ENCODE measurements at places on chromosomes 12 and 14.
A peak's percentile ranks its signal among the peaks of the same experiment; 100 is the strongest.

DNA sequence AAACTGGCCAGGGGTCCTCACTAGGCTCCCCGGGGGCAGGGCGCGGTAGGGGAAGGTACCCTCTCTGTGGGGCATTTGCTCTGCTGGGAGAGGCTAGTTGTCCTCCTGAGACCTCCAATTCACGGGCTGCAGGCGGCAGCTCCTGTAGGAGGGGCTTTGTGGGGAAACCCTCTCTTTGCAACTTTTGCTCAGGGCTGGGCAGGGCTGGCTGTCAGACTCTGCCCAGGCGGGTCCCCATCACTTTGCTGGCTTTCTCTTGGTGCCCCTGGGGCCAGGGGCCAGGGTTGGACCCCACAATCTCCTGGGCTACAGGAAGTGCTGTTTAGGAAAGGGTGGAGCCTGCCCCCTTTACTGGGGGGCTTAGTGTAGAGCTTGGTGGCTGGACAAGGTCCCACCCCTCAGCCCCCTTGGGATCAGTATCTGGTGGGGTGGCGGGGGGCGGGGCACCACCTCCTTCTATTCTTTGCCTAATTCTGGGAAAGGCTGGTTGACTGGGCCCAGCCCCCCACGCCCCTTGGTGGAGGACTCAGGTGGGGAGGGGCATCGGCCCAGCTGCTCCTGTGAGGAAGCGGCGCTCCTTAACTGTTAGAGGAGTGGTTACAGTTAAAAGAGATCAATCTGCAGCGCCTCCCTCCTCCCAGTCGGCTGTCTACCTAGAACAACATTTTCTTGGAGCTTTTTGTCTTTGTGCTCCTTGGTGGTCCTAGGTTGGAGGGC lies 918.7 kb downstream of the AACS start:
- no peak for DNase-seq

GRCh38 chr14:101233808-101234207 lies 327.5 kb upstream of the DIO3 start:
- DNase-seq: no peak

GRCh38 chr12:29783773-29784666 lies at the start of gene TMTC1:
Gene TMTC1, minus strand, starts transcription at chr12:29783942. Its CDS starts 191 bp downstream, at chr12:29783751.
- DNase-seq: no peak

- no peak for DNase-seq
These were observed 68.2 kb downstream of the ATP23 start for GRCh38 chr12:58009405-58010195.

DNA sequence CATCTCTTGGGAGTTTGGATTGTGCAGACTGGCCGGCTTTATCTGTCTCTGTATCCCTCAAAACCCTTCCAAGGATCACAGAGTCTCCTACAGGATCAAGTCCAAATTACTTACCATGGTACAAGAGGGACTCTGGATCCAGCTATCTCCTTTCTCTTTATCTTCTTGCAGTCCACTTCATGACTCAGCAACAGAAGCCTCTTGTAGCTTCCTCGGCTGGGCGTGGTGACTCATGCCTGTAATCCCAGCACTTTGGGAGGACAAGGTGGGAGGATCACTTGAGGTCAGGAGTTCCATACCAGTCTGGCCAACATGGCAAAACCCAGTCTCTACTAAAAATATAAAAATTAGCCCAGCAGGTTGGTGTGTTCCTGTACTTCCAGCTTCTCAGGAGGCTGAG lies 189.7 kb downstream of the BCAT1 start:
- DNase-seq: no peak

DNA sequence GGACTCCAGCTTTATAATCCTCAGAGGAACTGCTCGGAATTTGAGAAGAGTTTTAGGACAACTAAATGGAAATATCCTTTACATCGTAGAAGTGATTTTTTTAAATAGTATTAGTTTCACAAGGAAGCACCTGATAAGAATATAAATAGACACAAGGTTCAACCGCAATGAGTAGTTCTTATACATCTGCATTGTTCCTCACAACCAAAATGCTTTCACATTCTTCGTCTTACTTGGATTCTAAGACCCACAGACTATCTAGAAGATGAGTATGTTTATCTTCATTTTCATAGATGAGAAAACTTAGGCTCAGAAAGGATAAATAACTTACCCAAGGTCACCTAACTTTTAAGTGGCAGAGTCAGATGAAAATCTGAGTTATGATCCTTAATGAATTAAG lies 469.0 kb downstream of the GALC start:
- no peak for DNase-seq

- no peak for DNase-seq
These were observed 49.2 kb upstream of the SGPP1 start for GRCh38 chr14:63777024-63777423.

DNA sequence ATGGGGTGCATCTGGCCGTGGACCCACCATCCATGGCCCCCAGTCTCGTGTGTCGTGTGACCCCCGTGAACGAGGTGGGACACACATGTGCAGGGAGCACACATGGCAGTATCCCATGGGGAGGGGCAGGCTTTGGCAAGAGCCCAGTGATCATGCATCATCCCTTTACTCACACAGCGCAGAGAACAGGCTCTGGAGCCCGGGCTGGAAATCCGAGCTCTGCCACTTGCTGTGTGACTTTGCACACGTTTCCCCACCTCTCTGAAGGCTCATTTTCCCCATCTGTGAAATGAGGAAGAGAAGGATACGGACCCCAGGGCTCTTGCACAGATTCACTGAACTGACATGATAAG lies 119.9 kb downstream of the PHETA1 start:
- no peak for DNase-seq

- DNase-seq: no peak
These were observed 367.8 kb upstream of the CLEC14A start for GRCh38 chr14:38623661-38624060.

DNA sequence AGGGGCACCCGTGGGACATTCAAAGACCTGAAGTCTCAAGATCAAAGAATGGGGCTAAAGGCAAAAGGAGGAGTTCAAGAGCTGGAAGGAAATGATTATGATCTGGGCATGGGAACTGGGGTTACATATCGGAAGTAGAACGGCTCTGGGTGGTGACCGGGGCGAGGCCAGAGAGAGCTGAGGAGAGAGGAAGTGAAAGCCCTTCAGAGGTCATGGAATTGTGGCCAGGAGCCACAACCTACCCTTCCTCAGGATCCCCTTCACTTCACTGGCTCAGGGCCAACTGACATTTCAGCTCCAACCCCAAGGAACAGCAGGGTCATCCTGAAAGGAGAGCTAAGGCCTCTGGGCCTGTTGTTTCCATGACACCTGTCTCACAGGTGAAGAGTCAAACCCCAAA lies 57.8 kb downstream of the GALNT16 start:
- no peak for DNase-seq

DNA sequence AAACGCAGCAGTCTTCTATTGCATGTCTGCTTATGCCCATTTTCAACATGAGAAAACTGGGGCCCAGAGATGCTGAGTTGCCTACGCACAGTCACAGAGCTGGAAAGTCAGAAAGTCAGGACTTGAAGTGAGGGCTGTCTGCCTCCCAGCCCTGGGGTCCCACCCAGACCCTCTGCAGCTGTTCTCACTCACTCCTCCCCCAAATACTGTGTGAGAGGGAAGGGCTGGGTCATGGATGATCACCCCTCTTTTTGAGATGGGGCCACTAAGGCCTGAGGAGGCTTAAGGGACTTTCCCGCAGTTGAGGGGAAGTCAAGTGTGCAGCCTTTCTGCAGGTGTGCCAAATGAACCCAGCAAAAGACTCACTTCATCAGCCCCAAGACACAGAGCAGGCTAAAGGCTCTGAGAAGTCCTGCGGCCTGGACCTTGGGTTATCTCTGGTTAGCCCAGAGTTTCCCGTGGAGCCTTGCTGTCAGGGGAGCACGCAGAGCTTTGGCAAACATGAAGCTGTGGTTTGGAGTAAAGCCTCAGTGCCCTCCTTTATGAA lies 18.7 kb downstream of the DTX1 start:
- peak; percentile 88 for DNase-seq

DNA sequence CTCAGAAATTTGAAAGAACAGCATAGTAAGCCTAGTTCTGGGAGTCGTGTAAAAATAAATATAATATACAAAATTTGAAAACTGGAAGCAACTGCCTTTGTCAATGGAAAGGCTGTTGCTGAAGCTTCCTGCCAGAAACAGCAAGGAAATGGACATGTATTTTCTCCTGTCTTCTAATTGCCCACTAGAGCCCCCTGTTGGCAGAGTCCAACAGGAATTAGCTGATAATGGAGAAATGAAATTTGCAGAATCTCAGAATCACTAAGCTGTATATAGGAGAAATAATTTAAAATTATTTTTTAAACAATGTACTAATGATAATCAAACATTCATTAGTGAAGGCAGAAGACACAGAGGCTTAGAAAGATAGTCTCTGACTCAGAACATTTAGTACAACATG lies 414.8 kb downstream of the SLC6A15 start:
- no peak for DNase-seq

DNA sequence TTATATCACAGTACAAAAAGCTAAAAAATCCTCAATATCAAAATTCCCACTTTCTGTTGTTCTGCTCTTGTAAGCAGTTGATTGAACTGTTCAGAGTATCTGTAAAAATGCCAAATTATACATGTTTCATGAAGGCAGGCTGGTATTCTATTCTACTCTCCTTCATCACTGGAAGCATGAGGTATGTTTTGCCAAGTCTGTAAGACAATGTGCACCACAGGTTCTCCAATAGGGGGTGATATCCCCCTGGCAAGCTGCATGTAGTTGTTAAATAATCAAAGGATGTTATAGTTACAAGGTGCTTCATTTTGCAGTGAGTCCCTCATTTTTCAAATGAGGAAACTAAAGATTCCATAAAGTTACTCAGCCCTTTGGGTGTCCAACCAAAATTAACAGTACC lies 15.1 kb upstream of the NEK9 start:
- DNase-seq: peak; percentile 5

GRCh38 chr12:65565601-65566560 lies 258.4 kb upstream of the HMGA2 start:
- no peak for DNase-seq

GRCh38 chr12:57296291-57296690 lies 45.3 kb upstream of the STAC3 start:
- no peak for DNase-seq

- DNase-seq: no peak
These were observed 25.2 kb upstream of the RASSF3 start for GRCh38 chr12:64585104-64585503.

DNA sequence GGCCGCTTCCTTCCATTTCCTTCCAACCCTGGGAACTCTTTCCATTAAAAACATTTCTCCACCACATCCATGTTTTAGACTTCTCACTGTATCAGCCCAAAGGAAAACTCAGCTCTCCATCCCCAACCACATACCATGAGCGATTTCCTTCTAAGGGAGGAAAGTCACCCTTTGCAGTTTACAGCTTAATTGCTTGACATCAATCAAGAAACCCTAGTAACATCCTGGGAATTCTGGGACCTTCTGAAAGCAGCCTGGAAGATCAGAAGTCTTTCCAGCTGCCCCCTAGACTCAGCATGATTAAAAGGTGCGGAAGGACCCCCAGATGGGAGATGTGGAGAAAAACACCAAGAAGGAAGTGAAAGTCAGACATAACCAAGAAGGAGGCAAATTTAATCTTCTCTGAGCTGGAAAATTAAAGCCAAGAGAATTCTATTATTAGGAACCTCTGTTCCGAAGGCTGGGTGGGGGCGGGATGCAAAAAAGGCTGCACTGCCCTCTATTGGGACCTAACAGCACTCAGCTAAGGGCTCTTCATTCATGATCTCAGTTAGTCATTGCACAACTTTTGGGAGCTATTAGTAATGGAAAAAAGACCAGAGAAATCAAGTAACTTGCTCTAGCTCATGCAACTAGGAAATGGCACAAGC lies 73.3 kb upstream of the PLXNC1 start:
- DNase-seq: no peak

- DNase-seq: peak; percentile 56
These were observed 48.8 kb downstream of the LTBP2 start for GRCh38 chr14:74563233-74563585.

GRCh38 chr12:1741154-1741949 lies 50.5 kb downstream of the ADIPOR2 start:
- DNase-seq: no peak

- DNase-seq: no peak
These were observed 185.7 kb downstream of the KICS2 start for GRCh38 chr12:64036414-64036813.

DNA sequence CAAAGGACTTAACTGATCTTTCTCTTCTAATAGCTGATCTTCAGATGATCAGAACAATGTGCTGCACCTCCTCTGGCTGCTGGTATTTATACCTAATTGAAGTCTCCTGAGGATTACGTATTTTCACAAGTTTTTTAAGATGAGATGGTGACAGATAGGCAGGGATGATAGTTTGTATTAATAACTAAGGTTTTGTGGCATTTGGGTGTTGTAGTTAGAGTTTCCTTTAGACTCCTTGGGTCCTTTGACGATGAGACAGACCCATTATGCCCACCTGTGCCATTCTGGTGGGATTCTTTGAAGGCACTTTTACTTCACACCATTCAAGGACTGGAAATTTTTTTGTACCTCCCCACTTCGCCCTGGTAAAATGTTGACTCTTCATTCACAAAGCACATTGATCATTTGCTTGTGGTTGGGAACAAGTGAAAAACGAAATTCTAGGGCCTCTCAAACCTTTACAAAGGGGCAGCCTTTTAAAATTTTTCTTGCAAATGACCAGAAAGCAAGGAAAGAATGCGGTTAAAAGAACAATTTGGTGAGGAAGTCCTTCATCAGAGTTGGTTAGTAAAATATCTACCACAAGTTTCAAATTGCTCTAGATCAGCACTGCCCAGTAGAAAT lies at the start of gene IFNG:
Gene IFNG (minus strand): TSS at position 60 of the 624 bp plus-strand sequence. CDS start 125 bp downstream, outside the sequence.
- DNase-seq: no peak

- no peak for DNase-seq
These were observed 87.8 kb upstream of the ATXN7L3B start for GRCh38 chr12:74449872-74450271.

GRCh38 chr12:84874125-84874824 lies 38.3 kb downstream of the SLC6A15 start:
- DNase-seq: peak; percentile 1

DNA sequence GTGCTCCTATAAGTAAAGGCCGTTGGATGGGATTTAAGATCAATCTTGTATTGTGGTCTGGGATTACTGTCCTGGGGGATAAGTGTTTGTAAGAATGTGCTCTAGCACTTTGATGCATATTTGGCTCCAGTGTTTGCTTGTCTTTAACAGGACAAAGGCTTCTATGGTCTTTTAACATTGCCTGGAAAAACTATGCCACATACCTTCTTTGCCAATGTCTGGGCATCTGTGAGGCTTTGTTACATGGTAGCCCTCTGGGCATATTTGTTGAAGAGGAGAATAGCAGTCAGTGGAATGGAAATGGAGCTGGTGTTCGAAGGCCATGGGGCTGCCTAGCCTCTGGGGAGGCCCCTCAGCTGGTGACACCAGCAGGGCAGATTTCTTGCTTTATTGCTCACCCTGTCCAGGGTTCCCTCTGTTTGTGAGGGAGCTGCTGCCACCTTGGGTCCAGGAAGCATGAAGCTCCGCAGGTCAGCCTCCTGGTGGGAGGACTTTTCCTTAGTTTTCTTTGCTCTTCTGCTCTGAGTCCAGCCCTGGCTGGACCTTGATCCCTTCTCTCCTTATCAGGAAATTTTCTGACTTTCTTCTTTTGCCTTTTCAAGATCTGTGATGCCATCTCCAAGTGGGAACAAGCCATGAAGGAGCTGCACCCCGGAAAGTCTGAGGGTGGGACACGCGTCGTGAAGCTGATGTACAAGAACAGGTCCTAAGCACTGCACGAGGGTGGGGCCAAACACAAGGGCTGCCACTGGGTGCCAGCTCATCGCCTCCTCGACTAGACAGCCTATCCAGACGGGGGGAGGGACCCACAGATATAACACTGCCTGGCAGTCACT lies 19.5 kb downstream of the PIGH start:
- DNase-seq: no peak

- DNase-seq: no peak
These were observed 1.3 kb downstream of the MARS1 start for GRCh38 chr12:57489157-57489641.

Data from DMS79 (cell line).